ENCODE measurements at places on chromosomes 7 and 10. TPM values are rescaled to one million over a fixed set of nuclear protein-coding genes. Genes with fewer than 3 reads are reported as not detected.

WNT8B gene
- total RNA-seq = not detected

RAMP3 gene
- not detected for total RNA-seq

FAM237B gene
- not detected for total RNA-seq

HKDC1 gene
- 0.51 TPM for total RNA-seq

MMD2 gene
- not detected for total RNA-seq

PILRA gene
- total RNA-seq = not detected

AKR1B1 gene
- total RNA-seq = 233 TPM

CH25H gene
- not detected for total RNA-seq

SPDYE3 gene
- total RNA-seq = not detected

HTR5A gene
- total RNA-seq = not detected

IKZF1 gene
- total RNA-seq = not detected

MUC12 gene
- 2.2 TPM for total RNA-seq

GBX1 gene
- total RNA-seq = not detected

PTF1A gene
- total RNA-seq = not detected

NCF1 gene
- not detected for total RNA-seq

SLC18A2 gene
- not detected for total RNA-seq

CPA1 gene
- total RNA-seq = not detected

ALOX5 gene
- not detected for total RNA-seq

DGKI gene
- total RNA-seq = 1.6 TPM

ZNF804B gene
- total RNA-seq = not detected

RBP4 gene
- total RNA-seq = not detected

WEE2 gene
- total RNA-seq = not detected

CDH23 gene
- 0.03 TPM for total RNA-seq

HECTD2 gene
- 4.3 TPM for total RNA-seq

CELF2 gene
- total RNA-seq = 2.7 TPM

NUDT13 gene
- total RNA-seq = 2.1 TPM

SNX10 gene
- total RNA-seq = not detected

AUTS2 gene
- total RNA-seq = not detected

ADCY1 gene
- not detected for total RNA-seq

SFRP5 gene
- total RNA-seq = not detected

STAG3 gene
- 0.46 TPM for total RNA-seq

KAZALD1 gene
- total RNA-seq = 16.8 TPM

COBL gene
- not detected for total RNA-seq

COL17A1 gene
- total RNA-seq = 1.3 TPM

MYL7 gene
- not detected for total RNA-seq

GNAT3 gene
- total RNA-seq = not detected

TMEM270 gene
- total RNA-seq = not detected

TRIM56 gene
- 17.9 TPM for total RNA-seq

PIP gene
- total RNA-seq = not detected

ANTXRL gene
- total RNA-seq = not detected

LIPN gene
- not detected for total RNA-seq

AKR1C8 gene
- total RNA-seq = not detected

RNF32 gene
- total RNA-seq = 0.94 TPM

NUTM2A gene
- total RNA-seq = 0.09 TPM

ZNF511 gene
- total RNA-seq = 59.7 TPM

MINDY4 gene
- 2.5 TPM for total RNA-seq

BICC1 gene
- 67.3 TPM for total RNA-seq

SH2D4B gene
- not detected for total RNA-seq

NPFFR1 gene
- not detected for total RNA-seq

TMEM196 gene
- total RNA-seq = not detected

TFR2 gene
- total RNA-seq = 0.19 TPM

ZNF438 gene
- 4.1 TPM for total RNA-seq

RABGEF1 gene
- 38.6 TPM for total RNA-seq

ARHGAP22 gene
- total RNA-seq = 93.9 TPM

ZNF467 gene
- total RNA-seq = 2.1 TPM

TUBB8 gene
- not detected for total RNA-seq

EN2 gene
- not detected for total RNA-seq

CRHR2 gene
- total RNA-seq = not detected

MARVELD1 gene
- 76.7 TPM for total RNA-seq
